ENCODE measurements at places on chromosomes 3 and 15.

DNA sequence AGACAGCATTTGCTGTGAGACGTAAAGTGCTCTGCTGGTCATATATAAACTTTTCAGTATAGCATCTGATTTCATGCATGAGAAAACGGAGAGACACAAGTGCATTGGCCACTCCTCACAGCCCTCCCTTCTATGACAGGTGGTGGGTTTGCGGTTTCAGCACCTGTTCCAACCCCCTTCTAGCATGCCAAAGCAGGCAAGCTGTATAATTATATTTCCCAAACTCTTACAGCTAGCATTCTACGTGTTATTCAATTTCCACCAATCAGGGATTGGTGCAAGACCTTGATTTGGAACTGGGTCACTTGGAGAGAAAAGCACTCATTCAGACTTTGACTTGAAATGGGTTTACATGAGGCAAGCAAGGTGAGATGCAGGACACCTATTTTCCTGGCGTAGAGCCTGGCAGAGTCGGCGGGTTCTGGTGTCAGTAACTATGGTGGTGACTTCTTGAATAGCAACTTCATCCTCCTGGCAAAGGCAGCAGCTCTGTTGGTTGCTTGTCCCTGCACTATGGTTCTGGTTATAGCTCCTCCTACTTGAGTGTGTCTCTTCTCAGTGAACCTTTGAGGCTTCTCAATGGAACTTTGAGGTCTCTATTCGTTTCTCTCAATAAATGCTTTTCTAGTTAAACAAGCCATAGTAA, 356.5 kb downstream of the TBL1XR1 start:
- DNase-seq: no peak

DNA sequence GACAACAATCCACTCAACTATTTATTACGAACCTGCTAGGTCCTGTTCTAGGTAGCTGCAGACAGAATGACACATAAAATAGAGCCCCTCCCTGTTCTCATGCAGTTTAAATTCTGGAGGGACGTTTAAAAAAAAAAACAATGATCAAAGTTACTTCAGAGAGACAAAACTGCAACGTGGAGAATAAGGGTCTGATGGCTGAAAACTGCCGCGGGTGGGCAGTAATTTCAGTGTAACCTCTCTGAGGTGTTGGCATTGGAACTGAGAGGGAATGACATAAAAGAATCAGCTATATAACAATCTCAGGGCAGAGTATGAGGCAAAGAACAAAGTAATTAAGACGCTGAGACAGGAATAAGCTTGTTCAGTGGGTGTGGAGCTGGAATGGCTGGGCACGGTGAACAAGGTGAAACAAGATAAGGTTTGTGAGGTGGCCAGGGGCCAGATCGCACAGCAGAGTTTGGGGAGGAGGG, 19.5 kb downstream of the TBL1XR1 start:
- no peak for DNase-seq

DNA sequence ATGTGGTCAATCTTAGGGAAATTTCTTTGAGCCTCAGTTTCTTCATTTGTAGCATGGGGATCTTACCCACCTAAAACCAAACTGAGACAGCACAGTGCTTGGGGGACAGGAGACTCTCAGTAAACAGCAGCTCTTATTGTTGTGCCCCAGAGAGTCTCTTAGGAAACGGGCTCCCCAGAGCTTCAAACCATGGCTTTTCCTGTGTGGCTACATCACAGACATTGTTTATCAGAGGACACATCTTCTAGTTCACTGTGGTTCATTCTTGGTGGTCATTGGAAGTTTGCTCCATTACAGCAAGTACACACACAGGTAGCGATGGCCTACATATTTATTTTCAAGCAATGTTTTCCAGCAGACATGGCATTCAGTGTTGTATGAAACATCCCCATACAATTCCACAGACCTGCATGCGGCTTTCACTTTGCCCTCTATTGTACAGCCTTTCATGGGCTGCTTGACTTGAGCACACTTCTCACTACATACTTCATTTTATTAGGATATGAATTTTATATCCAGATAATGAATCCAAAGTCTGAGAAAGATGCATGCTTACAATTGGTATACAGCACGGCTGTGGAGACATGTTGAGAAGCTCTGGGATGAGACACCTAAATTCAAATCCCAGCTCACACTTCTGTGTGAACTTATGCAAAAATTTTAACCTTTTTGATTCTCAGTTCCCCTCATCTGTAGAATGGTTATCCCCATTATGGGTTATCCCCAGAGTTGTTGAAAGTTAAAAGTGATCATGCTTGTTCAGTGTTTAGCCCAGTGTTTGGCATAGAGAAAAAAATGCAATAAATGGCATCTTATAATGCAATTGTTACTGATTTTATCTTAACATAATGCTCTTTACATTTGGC, 84.8 kb upstream of the ICE2 start:
- DNase-seq: no peak

DNA sequence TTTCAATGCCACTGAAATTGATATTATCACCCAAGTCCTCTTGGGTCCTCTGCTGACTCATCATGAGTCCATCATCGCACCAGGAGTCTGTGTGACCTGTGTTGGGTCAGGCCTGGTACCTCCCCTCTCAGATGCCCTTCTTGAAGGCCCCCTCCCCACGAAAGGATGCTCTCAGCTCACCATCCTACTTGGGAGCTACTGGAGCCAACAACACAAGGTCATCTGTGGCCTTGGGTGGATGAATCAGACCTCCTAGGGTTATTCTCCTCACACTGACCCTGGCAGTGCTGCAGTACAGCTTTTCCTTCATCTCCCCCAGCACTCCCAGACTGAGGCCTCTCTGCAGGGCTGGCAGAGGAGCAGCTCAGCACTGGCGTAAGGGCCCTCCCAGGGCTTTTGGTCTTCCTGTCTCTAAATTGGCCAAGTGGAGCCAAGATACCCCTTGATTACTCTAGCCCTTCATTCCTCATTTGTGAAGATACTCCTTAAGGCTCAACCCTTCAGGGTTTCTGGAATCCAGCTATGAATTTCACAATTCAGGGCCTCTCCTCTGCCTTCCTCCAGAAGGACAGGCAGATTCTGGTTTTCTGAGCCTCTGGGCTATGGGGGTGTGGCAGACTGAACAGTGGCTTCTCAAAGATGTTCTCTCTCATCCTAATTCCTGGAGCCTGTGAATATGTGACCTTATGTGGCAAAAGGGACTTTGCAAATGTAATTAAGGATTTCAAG, 80.7 kb upstream of the GSK3B start:
- no peak for DNase-seq

- DNase-seq: peak; percentile 73
Observed at GRCh38 chr3:58994746-58995330, 55.0 kb downstream of the CFAP20DC start.

- DNase-seq: no peak
Observed at GRCh38 chr3:135366816-135367215, 571.8 kb downstream of the EPHB1 start.

DNA sequence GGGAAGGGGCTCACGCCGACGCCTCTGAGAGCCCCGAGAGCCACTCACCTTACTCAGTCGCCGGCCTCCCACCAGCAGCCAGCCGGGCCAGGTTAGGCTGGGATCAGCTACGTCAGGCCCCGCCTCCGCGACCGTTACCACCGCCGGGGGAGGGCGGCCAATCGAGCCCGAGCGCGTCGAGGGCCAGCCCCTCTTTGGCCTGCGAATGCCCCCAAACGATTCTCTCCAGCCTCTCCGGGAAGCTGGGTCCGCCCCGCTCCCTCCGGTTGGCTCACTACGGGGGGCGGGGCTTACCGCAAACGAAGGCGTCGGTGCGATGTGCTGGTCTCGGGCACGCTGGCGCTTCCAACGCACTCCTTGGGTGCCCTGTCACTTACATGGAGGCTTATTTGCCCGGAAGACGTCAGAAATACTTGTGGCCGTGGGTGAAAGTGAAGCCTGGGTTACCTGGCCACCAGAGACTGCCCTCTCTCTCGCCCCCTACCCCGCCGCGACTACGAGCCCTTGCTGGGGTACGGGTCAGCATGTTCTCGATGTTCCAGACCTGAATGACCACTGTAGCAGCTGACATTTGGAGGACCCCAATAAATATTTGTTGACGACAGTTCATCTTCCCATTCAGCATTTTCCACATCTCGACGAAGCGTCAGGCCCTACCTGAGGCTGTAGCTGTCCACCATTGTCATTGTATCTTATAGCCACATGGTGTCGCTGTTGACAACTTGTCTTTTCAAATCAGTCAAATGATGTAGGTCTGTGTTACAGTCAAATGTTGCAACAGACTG, at the start of gene CEP70:
CEP70 (minus strand) TSS at position 111 of the 785 bp plus-strand sequence. CDS start 21,333 bp downstream, outside the sequence.
- peak; percentile 92 for DNase-seq

GRCh38 chr15:38129531-38130204, 123.0 kb upstream of the SPRED1 start:
- DNase-seq: peak; percentile 100

DNA sequence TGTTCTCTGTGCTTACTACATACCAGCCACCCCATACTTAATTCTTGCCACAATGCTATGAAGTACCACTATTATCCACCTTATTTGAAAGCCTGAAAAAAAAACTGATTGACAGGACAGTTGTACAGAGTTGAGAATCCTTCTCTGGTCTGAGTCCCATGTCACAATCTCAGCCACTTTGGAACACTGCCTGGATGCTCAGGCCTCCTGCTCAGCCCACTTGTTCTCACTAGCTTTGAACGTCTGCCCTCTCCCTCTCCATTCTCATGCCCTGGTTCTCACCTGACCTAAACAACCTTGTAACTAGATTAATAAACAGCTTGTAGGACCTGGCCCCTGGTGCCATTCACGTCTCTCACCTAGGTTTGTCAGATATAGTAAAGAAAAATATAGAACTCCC, 53.9 kb downstream of the TRIM69 start:
- no peak for DNase-seq

- no peak for DNase-seq
Observed at GRCh38 chr15:84604826-84605553, 4.2 kb downstream of the ZSCAN2 start.

DNA sequence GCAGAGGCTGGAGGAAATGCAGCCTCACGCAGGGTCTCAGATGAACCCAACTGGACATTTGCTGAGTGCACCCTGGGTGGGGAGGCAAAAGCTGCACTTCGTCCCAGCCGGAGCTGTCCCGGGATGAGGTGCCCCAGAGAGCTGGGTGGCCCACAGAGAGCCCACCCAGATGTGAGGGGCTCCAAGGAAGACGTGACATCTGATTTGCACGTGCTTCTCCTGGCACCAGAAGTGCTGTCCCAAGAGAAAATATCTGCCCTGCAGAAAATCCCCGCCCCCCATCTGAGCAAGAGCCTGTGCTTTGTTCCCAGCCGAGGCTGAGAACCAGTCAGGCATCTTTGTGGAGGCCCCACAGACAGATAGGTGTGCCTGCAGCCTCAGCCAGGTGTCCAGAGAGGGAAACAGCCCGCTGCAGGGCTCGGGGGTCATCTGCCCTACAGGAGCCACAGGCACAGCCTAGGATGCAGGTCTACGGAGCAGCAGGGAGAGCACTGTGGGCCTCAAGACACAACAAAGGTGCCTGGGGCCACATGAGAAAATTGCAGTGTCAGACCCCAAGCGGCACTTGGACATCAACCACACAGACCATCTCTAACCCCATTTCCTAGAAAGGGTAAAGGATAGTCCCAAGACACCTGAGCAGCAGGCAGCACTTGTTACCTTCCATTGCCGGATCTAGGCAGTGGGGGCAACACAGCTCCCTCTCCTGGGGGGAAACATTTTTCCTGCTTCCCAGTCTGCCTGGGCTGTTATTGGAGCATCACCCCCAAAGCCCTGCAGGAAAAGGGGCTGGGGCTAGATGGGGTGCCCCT, 5.8 kb downstream of the TMIE start:
- DNase-seq: no peak

GRCh38 chr15:83844742-83845141, 190.8 kb downstream of the ADAMTSL3 start:
- peak; percentile 84 for DNase-seq

DNA sequence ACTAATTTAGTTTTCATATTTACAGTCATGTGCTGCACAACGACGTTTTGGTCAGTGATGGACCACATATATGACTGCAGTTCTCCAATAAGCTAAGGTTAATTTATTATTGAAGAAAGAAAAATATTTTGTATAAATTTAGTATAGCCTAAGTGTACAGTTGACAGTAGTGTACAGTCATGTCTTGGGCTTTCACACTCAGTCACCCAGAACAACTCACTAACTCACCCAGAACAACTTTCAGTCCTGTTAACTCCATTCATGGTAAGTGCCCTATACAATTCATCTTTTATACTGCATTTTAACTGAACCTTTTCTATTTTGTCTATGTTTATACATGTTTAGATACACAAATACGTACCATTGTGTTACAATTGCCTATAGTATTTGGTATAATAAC, 3.8 kb upstream of the GABRR3 start:
- no peak for DNase-seq

- DNase-seq: no peak
Observed at GRCh38 chr3:135352213-135352612, 557.2 kb downstream of the EPHB1 start.

- DNase-seq: no peak
Observed at GRCh38 chr3:52447512-52448355, 2.8 kb upstream of the SEMA3G start.

DNA sequence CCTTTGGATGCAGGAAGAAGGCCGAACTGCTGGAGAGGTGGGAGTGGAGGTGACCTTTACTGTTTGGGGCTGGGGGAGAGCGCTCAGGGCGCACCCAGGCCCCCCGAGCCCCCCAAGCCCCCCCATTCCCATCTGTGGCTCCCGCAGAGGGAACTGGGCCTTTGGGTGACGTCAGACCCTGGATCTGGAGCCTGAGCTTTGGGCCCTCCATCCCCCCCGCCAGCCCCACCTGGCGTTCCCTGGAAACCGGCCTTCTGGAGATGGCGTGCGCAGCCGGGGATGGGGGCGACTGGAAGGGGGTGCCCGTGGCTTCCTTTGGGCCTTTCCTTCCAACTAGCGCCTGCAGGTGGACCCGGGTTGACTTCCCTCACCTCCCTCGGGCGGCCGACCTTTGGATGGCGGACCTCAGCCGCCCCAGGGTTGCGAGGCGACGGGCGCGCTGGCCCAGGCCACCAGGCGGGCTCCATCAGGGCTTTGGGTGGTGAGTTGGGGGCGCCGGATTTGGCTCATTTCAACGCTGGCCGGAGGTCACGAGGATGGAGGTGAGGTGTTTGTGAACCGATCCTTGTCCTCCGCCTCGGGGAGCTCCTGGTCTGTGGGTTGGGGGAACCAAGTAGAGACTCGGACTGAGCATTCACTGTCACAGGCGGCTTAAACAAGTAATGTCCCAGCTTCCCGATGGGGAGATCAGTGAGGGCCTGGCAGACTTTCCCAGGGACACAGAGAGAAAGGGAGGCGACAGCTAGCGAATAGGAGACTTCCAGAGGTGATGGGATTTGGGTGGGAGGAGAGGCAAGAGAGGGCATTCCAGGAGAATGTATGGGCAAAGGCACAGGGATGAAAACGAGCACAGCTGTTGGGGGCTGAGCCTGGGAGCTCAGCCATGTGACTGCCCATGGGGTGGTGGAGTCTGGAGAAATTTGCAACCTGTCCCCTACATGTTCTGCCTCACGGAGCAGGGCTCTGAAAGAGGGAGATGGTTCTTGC, 709 bp downstream of the SCAMP5 start:
- DNase-seq: no peak

Measured in HCEC 1CT (cell line).